ENCODE measurements at places on chromosomes 3 and 15. TPM values are rescaled to one million over a fixed set of nuclear protein-coding genes. Genes with fewer than 3 reads are reported as not detected.

NRG4 gene
- total RNA-seq: 11.5 TPM

C3orf20 gene
- total RNA-seq: not detected

GRCh38 chr15:57827021-57827420 is 120.5 kb downstream of the POLR2M start:
- no peak for DNase-seq

- DNase-seq: no peak
Measured at GRCh38 chr15:64466408-64467141, 6.2 kb downstream of the ZNF609 start.

All from body of pancreas (tissue), 4 donors.